Hematopoietic multipotent progenitor cell treated with erythropoietin and hydrocortisone succinate and interleukin-3 and kit ligand, for 4 days (in vitro differentiated cells): ENCODE measurements at places on chromosomes 6 and 20.

DNA sequence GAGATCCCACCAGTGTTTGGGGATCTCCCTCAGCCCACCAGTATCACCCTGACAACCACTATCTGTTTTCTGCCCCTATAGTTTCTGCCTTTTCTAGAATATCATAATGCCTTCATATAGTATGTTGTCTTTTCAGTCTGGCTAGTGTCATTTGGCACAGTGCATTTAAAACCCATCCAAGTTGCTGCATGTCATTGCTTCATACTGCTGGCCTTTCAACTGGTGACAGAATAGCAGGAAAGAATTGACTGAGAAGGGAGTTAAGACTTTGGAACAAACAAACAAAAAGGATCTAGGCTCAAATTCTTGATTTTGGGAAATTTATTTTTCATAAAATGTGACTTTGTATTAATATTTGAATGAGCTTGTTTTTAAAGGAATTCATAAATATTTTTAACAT, 4.5 kb downstream of the LMBRD1 start:
- no peak for DNase-seq

DNA sequence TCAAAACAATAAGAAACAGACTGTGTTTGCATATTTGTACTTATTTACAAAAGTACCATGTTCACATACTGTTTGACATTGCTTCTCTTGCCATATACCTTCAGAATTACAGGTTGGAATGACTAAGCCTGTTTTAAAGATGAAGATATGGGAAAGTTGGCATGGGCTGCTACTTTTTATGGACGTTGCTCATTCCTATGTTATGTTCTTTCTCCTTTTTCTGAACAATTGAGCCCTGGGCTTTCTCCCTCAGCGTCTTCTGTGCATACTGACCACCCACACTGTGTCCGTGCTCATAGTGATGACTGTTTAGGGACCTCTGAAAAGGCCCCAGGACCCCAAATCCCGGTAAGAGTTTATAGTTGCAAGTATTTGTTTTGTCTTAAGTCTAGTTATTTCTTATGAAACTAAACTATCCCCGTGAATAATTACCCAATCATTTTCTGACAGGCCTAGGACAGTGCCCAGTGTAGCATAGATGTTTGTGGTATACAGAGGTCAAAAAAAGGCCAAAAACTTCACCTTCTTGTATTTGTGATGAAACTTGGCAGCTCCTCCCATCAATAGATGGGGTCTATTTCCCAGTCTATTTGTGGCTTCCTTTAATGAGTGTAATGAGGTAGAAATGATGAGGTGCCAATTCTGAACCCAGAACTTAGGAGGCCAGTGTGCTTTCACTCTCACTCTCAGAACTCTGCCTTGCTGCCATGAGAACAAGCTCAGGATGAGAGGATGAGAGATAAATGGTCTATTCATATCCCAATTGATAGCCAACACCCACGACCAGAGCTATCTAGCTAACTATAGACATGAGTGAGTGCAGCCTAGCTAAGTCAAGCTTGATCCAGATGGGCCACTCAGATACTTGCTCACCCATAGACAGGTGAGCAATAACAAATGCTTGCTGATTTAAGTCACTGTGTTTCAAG, 40.9 kb downstream of the GSTA4 start:
- no peak for DNase-seq

DNA sequence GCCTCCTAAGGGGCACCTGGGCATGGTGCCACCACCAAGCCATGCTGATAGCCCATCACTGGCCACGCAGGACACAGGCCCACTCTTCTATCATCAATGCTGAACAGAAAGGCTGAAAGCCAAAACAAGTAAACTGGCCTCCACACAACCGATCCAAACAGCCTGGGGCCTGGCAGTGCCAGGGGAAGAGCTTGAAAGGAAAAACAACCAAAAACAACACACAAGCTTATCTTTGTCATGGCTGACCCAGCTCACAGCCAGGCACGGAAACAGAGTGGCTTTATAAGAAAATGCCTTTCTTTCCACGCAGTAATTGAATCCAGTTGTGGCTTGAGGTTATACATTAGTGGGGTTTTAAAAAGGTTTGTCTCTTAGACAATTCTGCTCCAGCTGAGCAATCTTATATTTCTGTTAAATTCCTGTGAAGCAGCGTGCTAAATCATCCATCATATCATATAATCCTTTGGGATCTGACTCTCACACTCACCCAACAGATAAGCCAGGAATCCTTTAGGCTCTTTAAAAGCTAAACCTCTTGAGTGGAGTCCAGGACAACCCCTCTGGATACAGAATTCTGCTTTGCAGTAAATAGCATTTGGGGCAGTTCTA, 65.4 kb upstream of the SLC22A16 start:
- DNase-seq, result no peak

DNA sequence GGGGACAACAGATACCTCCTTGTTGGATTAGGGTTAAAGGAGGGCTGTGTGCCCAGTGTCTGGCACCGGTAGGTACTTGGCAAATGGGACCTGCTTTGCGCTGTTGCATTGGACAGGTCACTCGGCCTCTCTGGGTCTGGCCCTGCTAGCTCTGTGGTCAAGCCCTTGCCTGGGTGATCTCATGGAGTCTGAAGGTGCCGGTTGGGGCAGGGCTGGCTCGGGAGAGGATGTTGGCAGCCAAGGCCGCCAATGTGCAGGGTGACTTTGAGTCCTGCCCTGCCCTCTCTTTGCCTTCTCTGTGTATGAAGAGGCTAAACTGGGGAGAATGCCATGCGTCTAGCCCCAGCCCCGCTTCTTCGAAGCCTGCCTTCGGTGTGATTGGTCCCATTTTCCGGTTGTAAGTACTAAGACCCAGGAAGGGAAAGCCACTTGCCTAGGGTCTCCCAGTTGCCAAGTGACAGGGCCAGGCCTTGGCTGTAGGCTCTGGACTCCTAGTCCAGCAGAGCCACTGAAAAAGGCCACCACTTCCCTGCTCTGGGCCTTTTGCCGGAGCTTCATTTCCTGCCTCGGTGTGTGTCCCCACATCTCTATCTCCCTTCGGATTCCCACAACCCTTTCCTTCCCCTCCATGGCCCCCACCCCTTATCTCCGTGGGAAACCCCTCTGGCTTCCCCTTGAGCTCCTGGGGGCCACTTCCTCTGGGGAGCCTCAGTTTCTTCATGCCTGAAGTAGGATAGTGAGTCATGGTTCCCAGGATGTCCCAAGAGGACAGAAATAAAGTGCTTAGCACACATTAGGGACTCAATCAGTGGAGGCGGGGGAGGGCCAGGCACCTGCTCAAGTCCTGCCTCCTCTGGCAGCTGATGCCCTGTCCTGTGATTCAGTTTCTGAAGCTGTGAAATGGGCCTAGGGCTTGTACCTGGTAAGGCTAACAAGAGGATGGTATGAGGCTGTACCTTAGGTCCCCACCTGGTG, 3.9 kb downstream of the SRC start:
- no peak for DNase-seq

- no peak for DNase-seq
Measured at GRCh38 chr20:18421608-18422007, 45.2 kb downstream of the DZANK1 start.

GRCh38 chr20:45329497-45330319, 18.5 kb downstream of the SDC4 start:
- no peak for DNase-seq

GRCh38 chr6:115986026-115986425, 74.7 kb downstream of the FRK start:
- no peak for DNase-seq

- DNase-seq, result no peak
Measured at GRCh38 chr6:168242111-168242939, 77.3 kb downstream of the DACT2 start.

DNA sequence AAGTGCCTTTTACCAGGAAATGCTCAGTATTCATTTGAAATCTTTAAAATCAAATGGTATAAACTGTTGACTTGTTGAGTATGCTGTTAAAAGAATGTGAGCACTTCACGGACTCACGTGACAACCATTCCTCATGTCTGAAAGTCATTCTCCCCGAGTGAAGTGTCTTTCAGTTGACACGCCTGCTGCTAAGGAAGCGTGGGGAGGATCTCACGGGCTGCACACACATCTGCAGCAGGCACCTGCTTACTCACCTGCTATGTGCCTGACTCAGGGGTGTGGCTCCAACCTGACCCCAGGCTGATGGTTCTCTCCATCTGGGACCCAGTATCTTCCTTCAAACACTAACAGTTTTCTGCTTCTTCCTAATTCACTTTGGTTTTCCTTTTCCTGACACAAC, 32.7 kb downstream of the WDR27 start:
- no peak for DNase-seq

DNA sequence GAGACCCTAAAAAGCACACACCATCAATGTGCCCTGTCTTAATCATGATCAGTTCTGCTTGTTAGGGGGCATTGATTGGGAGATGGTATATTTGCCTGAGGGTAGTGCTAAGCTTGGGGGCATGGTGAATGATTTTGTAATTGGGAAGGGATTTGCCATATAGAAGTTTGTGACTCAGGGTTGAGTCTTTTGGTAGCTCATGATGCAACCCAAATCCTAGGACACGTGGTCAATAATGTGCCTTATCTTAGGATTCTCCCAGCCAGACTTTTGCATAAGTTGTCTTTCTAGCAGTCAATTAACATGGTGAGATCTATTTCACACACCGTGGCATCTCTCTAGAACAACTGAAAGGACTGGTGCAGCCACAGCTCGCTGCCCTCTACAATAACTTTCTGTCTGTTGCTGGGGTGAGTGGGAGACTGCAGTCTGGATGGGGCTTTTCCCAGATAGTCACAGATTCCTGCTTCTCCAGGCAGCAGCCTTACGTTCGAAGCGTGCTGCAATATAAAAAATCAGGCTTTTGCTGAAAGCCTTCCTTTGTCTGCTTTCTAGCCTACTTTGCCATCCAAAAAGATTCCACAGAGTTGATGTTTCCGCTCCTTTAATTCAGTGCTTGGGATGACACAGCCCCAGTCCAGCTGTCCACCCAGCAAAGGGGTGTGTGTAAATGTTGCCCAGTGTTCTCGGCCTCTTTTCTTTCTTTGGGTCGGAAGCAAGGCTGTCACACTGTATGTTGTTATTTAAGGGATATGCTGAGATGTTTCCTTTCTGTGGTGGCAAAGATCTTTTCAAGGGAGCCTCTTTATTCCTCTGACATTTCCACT, 58.9 kb downstream of the ID4 start:
- no peak for DNase-seq

DNA sequence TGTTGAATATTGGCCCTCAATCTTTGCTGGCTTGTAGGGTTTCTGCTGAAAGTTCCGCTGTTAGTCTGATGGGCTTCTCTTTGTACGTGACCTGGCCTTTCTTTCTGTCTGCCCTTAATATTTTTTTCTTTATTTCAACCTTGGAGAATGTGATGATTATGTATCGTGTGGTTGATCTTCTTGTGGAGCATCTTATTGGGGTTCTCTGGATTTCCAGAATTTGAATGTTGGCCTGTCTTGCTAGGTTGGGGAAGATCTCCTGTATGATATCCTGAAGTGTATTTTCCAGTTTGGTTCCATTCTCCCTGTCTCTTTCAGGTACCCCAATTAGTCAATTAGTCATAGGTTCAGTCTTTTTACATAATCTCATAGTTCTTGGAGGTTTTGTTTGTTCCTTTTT, 22.6 kb upstream of the MOXD1 start:
- no peak for DNase-seq

GRCh38 chr6:35034411-35035191, 106.5 kb downstream of the TCP11 start:
- peak; percentile 49 for DNase-seq

GRCh38 chr20:49823152-49823847, 10.7 kb downstream of the SLC9A8 start:
- DNase-seq, result no peak

DNA sequence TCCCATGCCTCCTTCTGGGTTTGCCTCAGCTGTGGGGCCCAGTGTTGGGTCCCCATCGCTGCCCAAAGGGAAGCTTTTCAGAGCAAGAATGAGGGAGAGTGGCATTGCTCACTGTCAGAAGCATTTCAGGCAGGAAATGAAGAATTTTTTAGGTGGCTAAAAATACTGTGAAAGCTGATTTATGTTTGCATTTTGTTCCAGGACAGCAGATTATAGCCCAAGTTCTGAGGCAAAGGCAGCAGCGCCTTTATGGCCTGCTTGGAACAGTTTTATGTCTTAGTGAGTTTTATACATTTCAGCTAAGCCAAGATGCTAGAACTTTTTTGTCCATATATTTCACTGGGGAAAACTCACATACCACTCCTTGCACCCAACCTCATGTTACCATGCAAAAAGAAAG, 4.3 kb upstream of the CCDC167 start:
- no peak for DNase-seq

DNA sequence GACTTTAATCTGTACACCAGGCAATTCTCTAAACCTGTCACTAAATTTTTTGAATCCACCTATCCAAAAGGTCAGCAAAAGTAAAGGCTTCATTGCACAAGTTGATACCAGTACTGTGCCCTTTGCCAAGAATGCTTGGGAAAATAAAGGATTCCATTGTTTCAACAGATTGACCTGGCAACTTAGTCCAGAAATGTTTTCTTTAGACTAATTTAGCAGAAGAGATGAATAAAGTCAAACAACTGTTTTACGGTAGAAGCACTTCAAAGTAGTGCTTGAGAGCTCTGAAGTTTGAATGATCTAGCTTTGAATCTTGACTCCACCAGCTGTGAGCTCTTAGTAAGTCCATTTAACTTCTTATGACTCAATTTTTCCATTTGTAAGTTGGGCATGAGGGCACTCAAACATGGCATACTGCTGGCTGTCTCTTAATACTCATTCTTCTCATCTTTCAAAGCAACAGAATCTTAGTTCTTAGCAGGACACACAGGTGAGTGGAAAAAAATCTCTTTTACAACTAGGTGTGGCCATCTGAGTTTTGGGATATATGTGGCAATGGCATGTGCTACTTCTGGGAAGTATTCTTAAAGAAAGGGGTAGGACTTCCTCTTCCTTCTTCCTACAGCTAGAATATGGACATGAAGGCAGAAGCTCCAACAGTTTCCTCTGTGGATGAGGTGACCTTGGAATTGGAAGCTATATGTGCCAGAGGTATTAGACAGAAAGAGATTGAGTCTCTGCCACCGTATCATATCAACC, 55.9 kb upstream of the LOC128125822 start:
- no peak for DNase-seq

GRCh38 chr6:35017411-35018181, 123.5 kb downstream of the TCP11 start:
- no peak for DNase-seq

DNA sequence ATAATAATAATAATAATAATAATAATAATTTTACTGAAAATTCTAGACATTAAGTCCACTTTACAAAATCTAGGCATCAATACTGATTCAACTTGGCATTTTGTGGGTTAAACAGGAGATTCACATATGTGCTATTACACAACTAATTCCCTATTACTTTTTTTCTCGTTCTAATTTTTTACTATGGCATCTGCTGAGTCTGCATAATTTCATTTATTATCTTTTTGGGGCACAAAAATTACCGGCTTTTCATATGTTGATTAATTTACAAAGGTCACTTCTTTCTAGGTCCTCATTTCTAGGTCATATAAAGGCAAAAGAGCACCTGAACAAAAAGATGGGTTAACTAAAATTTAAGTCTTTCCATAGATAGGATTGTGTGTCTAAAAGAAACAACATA, 1357.8 kb upstream of the ADGRB3 start:
- DNase-seq, result no peak

GRCh38 chr6:166026586-166027126, 141.0 kb downstream of the TBXT start:
- no peak for DNase-seq

DNA sequence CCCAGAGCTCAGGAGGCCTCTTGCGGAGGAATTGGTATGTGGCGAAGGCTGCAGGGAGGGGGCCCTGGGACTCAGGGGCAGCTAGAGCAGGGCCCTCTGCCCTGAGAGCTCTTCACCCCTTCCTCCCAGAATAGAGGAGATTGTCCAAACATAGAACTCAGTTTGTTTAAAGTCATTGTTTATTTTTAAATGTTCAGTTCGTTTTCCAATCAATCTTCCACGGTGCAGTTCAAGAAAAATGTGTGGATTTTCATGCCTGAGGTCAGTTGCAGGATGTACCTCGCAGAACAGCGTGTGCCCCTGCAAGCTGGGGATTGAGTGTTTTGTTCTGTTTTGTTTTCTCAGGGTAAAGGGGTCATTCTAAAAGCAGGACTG, 37.2 kb downstream of the MGME1 start:
- no peak for DNase-seq
